ENCODE measurements at places on chromosomes 5 and 9.

DNA sequence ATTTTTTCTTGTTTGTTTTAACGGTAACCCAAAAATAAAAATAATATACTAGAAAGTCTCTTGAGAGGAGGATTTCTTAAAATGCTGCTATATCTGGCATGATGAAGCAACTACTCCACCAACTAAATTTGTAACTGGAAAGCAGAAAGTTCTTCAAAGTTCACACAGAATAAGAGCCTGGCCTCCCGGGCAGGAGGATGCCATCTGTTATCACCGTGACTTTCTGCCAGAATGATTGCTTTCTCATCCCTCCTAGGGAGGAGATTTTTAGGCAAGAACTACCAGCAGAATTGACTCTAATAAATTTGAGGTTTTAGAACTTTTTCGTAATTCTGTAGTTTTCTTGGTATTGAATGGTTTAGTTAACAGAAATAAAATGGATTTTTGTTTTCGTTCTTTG is 464.6 kb upstream of the ACTBL2 start:
- DNase-seq: no peak

- DNase-seq: no peak
These were observed 355.4 kb upstream of the PRR16 start for GRCh38 chr5:120108586-120109248.

GRCh38 chr9:36284226-36284625 is 26.0 kb upstream of the GNE start:
- DNase-seq: no peak

DNA sequence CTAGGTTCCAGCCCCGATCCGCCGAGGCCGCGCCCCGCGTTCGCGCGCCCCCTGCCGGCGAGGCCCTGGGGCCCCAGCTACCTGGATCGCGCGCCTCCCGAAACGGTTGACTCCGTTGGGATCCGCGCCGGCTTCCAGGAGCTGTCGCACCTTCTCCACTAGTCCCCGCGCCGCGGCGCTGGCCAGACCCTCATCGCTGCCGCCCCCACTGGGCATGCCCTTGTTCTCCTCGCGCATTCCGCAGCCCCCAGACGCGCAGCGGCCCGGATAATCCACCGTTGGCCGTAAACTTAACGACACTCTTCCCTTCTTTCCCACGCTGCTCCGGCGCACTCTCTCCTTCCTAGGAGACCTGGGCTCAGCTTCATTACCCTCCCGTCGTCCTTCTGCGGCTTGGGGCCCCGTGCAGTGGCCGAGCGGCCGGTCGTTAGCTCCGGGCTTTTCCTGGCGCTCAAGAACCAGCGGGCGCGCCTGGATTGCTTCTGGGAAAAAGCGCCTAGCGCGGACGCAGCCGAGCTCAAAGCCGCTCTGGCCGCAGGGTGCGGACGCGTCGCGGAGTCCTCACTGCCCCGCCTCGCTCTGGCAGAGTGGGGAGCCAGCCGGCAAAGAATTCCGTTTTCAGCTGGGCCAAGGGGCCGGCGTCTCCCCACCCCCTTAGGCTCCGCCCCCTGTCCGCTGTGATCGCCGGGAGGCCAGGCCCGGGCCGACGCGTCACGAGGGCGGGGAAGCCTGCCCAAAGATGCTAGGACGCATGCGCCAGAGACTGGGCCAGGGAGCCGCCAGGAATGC is at the start of gene CDKN2B:
Gene CDKN2B (minus strand): TSS at position 589 of the 789 bp plus-strand sequence. CDS start 352 bp downstream, at position 237.
- peak; percentile 96 for DNase-seq

DNA sequence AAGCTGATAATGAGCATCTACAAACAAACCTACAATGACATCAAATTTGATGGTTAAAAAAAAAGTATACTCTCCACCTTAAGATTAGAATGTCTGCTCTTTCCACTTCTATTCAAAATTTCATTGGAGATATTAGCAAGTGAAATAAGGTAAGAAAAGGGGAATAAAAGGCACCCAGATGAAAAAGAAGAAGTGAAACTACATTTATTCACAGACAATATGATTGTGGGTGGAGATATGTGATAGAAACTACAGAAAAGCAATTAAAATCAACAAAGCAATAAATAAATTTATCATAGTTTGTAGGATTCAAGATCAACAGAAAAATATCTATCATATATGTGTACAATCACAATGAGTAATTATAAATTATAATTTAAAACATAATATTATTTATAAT is 395.1 kb upstream of the CCNH start:
- DNase-seq: no peak

DNA sequence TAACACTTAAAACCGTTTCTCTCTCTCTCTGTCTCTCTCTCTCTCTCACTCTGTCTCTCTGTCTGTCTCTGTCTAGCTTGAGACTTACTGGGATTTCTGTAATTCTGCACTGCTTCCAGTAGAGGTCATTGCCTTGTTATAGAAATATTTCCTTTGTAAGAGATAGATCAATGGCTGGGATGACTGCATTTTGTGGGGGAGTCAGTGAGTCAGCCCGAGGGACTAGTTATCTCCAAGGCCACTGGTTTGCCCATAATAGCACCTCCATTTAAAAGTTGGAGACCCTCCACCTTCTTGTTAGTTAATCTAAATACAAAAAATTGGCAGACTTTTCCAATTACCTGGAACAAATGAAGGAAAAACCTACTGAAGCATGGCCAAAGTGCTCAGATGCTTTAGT is 547.2 kb downstream of the LRRC70 start:
- peak; percentile 12 for DNase-seq

- no peak for DNase-seq
These were observed 46.9 kb downstream of the NDST1 start for GRCh38 chr5:150554857-150555256.

- no peak for DNase-seq
These were observed 13.0 kb upstream of the SUSD3 start for GRCh38 chr9:93045521-93045920.

DNA sequence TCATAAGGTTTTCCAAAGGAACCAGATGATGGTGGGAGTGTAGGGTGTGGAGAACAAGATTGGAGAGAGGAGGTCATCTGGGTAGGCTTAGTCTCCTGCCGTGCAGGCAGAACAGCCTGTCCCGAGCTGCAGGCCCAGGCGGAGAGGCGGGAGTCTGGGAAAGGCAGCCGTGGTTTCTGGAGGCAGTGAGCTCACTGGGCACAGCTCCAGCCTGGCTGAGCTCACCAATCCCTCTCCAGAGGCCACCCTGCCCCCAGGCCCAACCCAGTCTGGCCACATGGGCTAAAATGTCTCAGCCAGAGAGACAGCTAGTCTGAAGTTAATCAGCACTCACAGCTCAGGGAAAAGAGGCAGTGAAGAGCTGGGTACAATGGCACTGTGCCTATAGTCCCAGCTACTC is 12.3 kb downstream of the P4HA2 start:
- peak; percentile 93 for DNase-seq

GRCh38 chr5:173866858-173867679 is 21.1 kb upstream of the CPEB4 start:
- DNase-seq: no peak

DNA sequence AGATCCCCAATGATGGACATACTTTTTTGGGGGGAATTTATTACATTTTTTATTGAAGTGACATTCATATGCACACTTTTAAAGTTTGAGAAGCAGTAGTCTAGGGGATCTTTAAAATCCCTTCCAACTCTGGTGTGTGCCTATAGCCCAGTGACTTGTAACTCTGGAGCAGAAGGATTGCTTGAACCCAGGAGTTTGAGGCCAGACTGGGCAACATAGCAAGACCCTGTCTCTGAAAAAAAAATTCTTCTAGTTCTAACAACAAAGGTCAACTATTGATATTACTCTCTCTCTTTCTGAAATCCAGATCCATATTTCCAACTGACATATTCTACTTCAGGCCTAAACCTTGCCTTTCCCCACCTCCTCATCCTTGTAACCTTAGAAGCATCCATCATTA is 148.2 kb upstream of the SPRY4 start:
- no peak for DNase-seq

- DNase-seq: peak; percentile 18
These were observed 45.5 kb downstream of the CTSL start for GRCh38 chr9:87771316-87772006.

GRCh38 chr5:172380987-172381643 is 73.2 kb downstream of the SH3PXD2B start:
- peak; percentile 86 for DNase-seq

GRCh38 chr5:149014571-149015031 is 48.3 kb downstream of the SH3TC2 start:
- DNase-seq: no peak

- DNase-seq: no peak
These were observed 112.6 kb upstream of the NFIL3 start for GRCh38 chr9:91536211-91536691.

DNA sequence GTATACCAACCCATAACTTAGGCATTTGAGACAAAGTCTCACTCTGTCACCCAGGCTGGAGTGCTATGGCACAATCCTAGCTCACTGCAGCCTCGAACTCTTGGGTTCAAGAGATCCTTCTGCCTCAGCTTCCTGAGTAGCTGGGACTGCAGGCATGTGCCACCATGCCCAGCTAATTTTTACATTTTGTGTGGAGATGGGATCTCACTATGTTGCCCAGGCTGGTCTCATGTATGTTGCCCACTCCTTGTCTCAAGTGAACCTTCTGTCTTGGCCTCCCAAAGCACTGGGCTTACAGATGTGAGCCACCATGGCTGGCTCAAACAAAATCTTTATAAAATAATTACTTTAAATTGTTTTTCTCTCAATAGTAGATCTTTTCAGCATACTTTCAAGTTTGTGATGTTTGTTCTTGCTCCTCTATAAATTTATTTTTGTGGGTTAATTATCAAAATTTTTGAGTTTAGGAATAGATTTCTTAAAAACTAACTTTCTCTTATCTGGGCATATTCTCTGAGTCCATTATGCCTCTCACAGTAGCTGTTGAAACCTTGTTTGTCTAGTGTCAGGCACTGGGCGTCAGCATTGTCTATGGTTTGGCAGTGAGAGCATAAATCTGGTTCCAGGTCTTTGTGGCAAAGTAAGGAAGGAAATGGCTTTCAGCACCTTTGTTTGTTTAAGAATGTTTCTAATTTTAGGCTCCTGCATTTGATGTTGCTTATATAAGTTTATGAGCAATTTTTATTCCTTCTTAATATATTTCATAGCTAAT is 38.7 kb downstream of the NLN start:
- peak; percentile 55 for DNase-seq

DNA sequence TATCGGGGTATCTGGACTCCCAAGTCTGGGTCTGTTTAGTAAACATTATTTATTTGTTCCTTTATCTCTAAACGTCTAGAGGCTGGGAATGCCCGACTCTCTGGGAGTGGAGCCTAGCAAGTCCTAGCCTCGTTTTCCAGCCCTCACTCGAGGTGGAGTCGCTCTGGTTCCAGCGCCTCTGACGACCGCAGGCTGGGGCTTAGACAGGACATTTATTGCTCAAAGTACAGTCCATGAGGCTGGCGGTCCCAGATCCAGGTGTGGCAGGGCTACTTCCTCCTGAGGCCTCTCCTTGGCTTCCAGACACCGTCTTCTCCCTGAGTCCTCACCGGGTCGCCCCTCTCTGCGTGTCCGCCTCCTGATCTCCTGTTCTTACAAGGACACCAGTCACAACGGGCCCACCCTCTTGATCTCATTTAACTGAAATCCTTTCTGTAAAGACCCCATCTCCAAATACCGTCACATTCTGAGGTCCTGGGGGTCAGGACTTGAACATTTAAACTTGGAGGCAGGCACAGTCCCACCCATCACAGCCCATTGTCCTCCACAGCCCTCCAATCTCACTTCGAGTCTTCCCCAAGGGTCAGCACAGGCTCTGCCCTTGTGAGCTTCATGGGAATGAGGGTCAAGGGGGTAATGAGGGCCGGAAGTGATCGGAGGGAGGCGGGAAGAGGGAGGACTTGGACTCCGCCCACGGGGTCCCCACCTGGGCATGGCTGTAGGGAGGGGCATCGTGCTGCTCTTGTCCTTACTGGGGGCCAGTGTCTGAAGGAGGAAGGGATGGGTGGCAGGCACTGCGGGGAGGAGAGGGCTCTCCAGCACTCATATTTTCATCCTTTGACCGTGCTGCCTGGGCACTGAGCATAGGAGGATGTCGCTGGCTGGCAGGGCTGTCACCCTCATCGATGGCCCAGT is 12.2 kb upstream of the CLPTM1L start:
- no peak for DNase-seq

GRCh38 chr9:92626484-92626883 is 43.4 kb downstream of the IPPK start:
- no peak for DNase-seq

- no peak for DNase-seq
These were observed 344.1 kb upstream of the ADAMTSL1 start for GRCh38 chr9:18129809-18130334.

DNA sequence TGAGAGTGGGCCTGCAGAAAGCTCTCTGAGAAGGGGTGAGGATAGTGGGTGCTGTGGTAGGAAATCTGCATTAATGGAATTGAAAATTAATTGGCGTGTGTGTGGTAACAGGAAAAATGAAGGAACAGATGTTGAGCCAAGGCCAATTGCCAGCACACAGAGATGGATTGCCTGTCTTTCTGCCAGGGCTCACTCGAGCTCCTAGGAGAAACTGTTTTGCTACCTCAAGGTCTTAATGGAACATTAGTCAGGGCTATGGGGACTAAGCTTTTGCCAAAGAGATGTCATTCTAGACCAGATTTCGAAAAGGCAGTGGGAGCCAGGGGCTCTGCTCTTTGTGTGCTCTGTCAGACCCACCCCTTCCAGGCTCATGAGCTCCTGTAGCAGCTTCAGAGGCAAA is 124.0 kb upstream of the EFNA5 start:
- DNase-seq: no peak

DNA sequence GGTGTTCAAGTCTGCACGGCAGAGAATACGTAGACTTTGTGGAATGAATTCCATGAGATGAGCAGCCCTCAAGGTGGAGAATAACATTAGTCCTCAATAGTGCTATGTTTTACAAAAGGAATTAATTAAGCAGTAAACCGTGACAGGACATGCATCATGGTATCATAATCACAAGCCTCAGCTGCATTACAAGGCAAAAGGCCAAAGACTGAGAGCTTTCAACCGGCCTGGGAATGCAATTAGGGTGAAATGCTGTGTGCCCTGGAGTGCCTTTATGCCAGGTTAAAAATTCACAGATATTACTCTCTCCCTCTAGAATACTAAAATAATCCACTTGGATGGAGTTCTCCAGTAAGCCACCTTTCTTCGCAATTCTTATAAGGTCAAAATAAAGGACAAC is 270.6 kb downstream of the MLLT3 start:
- no peak for DNase-seq

GRCh38 chr5:139723986-139724587 is 71.5 kb upstream of the PSD2 start:
- DNase-seq: no peak

- DNase-seq: peak; percentile 8
These were observed 34.7 kb downstream of the LMNB1 start for GRCh38 chr5:126811515-126812198.

DNA sequence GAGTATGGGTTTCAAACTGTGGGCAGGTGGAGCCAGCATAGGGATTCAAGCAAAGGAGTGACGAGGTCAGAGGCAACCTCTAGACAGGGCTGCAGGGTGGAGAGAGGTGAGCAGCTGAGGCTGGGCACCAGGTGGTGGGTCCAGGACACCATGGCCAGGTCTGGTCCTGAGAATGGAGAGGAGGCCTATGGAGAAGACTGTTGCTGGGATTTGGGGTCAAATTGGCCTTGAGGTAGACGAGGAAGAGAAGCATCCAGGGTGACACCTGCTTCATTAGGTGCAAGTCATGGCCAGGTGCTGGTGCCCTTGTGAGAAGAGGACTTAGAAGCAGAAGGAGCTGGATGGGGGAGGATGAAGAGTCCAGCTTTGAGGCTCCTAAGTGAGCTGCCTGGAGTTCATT is 99.6 kb downstream of the NSG2 start:
- DNase-seq: no peak

GRCh38 chr5:125813221-125813974 is 609.8 kb upstream of the GRAMD2B start:
- peak; percentile 9 for DNase-seq

- DNase-seq: peak; percentile 76
These were observed 13.1 kb downstream of the PSD2 start for GRCh38 chr5:139808481-139809330.

Measured in stomach (tissue), 19 donors.